CD8-positive, alpha-beta memory T cell (primary cell): ENCODE measurements at places on chromosomes 7 and 10.

GRCh38 chr10:43680035-43680434 is 31.4 kb upstream of the ZNF32 start:
- DNase-seq, result no peak

DNA sequence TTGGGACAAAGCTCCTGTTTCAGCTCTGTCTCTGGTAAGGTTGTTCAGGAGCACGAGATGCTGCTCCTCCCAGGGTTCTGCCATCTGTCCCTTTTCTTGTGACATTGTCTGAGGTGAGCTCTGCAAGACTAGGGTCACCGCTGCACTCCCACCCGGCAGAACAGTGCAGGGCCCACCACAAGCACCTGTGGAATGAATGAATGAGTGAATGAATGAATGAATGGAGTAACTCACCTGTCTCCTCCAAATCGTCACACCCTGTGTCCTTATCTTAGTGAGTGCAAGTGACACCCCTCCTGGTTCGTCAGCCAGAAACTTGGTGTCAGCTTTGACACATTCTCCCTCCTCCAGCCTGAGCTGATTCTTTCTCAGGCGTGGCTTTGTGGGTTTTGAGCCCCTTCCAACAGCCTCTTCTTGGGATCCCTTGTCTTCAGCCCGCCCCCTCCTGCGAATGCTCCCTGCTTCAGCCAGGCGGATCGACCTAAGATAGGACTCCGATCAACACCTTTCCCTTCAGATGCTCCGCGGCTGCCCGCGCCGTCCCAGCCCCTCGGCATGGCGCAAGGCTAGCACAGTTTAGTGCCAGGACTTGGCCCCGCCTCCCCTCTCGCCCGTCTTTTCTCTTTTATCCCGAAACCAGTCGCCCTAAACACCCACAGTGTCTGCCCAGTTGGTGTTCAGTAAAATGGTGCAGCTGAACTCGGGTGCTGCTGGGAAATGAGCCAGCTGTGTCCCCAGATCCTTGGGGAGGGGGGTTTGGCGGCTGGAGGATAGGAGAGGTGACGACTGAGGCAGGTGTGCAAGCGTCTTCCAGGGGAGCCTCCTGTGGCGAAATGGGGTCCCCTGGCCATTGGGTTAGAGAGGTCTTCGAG is 89.3 kb downstream of the BEND7 start:
- peak; percentile 7 for DNase-seq

DNA sequence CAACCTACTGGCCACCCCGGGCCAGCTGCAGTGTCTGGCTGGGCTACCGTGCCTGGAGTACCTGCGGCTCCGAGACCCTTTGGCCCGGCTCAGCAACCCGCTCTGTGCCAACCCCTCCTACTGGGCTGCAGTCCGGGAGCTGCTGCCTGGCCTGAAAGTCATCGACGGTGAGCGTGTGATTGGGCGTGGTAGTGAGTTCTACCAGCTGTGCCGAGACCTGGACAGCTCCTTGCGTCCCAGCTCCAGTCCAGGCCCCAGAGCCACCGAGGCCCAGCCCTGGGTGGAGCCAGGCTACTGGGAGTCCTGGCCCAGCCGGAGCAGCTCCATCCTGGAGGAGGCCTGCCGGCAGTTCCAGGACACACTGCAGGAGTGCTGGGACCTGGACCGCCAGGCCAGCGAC is 4.2 kb downstream of the RARRES2 start:
- DNase-seq, result no peak

- DNase-seq, result no peak
Observed at GRCh38 chr10:5741276-5741675, 56.6 kb downstream of the TASOR2 start.

DNA sequence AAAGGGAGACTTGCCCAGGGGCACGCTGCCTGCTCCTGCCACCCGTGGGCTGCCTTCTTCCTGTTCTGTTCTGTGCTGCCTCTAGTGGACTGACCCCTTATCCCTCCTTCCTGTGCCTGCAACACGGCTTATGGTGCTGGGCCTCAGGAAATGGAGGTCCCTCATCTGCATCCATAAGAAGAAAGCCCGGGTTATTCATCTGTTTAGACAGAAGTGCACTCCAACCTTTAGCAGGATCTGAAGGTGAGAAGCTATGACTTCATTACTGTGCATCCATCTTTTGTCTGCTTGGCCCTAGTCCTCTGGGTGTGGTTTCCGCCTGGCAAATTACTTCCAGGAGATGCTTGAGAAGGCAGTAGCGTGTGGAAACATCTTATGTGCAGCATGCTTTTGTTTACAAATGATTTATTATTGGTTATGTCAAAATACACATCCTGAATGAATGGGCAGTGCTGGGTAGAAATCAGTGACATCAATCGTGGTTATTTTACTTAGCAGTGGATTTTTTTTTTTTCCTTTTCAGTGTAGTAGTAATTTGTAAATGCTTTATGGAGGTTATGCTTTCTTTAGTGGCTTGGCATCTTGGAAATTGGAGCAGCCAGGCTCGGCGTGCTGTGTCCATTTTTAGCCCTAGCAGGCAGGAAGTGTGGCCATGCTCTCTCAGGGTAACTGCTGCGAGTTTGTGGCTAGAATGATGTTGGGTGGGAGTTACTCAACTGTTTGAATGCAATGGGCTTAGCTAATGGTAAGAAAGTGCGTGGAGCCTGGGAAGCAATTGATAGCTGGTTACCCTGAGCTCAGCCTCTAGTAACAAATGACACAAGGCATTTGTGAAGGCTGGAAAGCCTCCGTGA is 12.7 kb downstream of the PTPRE start:
- no peak for DNase-seq

DNA sequence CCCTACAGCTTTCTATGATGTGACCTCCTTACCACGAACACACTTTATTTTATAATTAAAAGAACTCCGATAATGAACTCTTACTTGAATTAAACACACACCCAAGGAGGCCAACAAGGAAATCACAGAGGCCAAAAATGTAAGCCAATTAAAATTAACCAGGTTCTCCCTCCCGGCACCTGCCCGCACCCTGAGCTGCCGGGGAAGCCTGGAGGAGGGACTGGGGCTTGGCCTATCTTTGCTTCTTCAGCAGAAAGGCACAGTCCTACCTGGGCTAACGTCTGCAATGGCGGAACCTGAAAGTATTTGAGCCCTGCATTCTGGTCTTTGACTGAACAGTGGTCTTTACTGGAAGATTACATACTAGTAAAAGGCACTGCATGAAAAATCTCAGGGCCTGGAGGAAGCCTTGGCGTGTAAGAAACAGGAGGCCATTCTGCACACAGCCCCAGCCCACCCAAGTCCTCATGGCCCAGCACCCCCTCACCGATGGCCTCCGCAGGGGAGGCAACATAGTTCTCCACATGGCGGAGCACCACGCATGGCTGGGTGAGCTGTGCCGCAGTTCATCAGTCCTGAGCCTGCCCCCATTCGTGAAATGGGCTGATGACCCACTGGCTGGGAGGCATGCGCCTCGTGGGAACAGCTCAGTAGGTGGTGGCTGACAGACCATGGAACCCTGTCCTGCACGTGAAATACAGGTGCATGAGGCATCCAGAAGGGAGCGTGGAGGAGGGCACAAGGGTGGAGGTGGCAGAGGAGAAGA is 173.8 kb downstream of the PARD3 start:
- DNase-seq, result no peak

GRCh38 chr7:132206594-132206993 is 369.7 kb downstream of the PLXNA4 start:
- no peak for DNase-seq

GRCh38 chr7:10212649-10213048 is 761.0 kb upstream of the PHF14 start:
- DNase-seq, result no peak

GRCh38 chr10:99530108-99531025 is 2.4 kb upstream of the NKX2-3 start:
- no peak for DNase-seq
